Activated naive CD4-positive, alpha-beta T cell treated with anti-CD3 and anti-CD28 coated beads, Interleukin-2, amount 50 U/mL, for 72 hours (primary cell): ENCODE measurements at places on chromosomes 2 and 18. TPM values are rescaled to one million over a fixed set of nuclear protein-coding genes. Genes with fewer than 3 reads are reported as not detected.

MAL gene
- total RNA-seq = 62.8 TPM

PAIP2B gene
- total RNA-seq = 2.5 TPM

MROH2A gene
- not detected for total RNA-seq

REG1B gene
- not detected for total RNA-seq

COPS9 gene
- total RNA-seq = 97.6 TPM
